ENCODE measurements at places on chromosomes 2 and 18.

- DNase-seq, result no peak
These were observed 36.1 kb downstream of the TMEM163 start for GRCh38 chr2:134682726-134683125.

DNA sequence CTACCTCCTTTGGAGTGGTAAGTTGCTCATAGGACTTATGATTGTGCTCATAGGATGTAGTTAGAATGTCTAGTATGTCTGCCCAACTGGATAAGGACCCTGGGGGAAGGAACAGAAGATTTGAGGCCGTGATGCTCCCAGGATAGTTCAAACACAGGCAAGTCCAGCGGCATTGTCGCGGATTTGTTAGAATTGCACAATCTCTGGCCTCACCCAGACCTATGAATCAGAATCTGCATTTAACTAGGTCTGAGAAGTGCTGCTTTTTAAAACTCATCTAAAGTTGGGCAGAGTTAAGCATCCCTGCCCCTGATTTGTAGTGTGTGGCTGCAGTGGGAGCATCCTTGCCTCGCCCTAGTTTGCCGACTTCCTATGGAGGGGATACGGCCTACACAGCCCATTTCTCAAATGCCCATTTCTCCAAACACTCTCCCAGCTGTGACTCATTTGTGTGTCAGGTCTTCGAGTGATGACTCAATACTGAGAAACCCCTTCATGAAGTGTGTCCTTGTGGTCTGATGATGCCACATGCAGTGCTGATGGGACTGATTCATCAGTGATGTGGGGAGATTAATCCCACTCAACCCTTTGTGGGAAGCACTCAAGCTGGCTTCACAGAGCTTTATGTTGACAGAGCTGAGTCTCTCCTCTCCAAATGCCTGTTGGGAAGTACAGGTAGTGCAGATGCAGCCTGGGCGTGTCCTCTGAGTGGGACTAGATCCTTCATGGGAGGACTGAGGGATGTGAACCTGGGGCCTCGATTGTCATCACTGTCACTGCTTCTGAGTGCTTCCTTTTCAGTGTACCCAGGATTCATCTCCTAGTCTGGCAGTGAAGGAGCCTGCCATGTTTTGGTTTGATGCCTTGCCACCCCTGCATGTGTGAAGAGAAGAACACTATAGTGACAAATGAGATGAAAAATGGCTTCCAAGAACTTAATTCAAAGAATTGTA is 18.7 kb downstream of the SMIM21 start:
- no peak for DNase-seq

- DNase-seq, result peak; percentile 26
These were observed 128.0 kb upstream of the MSH6 start for GRCh38 chr2:47654790-47655562.

GRCh38 chr2:32009516-32010256 is 1.1 kb downstream of the MEMO1 start:
- peak; percentile 79 for DNase-seq

- peak; percentile 90 for DNase-seq
These were observed 34.4 kb downstream of the LGALSL start for GRCh38 chr2:64488050-64488974.

- DNase-seq, result no peak
These were observed 10.0 kb downstream of the TTL start for GRCh38 chr2:112491946-112492345.

GRCh38 chr2:1758774-1759610 is 14.7 kb upstream of the PXDN start:
- DNase-seq, result peak; percentile 72

DNA sequence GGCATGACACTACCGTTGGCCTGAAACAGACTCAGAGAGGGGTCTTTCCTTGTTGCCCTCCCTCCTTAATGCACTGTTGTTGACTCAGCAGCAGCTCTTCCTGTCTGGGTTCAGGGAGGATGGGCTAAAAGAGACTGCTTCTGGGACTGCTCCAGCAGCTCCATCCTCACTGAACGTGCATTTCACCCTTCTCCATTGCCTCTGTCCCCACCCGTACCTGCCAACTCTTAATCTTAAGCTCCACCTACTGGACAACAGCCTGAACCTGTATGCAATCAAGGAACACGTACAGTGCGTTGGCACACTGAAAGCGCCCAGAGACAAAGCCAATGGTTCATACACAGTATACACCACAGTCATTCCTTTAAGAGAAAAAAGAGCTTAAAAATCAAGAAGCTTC is 230.8 kb upstream of the RAB6C start:
- no peak for DNase-seq

- DNase-seq, result peak; percentile 75
These were observed 13.1 kb downstream of the CROCC2 start for GRCh38 chr2:240919161-240919781.

GRCh38 chr2:191806396-191806795 is 40.5 kb downstream of the CAVIN2 start:
- no peak for DNase-seq

GRCh38 chr2:30371772-30372373 is 75.2 kb upstream of the LCLAT1 start:
- no peak for DNase-seq

GRCh38 chr2:12935222-12935621 is 218.5 kb downstream of the TRIB2 start:
- DNase-seq, result no peak

- no peak for DNase-seq
These were observed 60.0 kb upstream of the NPAS2 start for GRCh38 chr2:100759901-100760300.

- no peak for DNase-seq
These were observed 269.7 kb upstream of the APCDD1 start for GRCh38 chr18:10184776-10185175.

DNA sequence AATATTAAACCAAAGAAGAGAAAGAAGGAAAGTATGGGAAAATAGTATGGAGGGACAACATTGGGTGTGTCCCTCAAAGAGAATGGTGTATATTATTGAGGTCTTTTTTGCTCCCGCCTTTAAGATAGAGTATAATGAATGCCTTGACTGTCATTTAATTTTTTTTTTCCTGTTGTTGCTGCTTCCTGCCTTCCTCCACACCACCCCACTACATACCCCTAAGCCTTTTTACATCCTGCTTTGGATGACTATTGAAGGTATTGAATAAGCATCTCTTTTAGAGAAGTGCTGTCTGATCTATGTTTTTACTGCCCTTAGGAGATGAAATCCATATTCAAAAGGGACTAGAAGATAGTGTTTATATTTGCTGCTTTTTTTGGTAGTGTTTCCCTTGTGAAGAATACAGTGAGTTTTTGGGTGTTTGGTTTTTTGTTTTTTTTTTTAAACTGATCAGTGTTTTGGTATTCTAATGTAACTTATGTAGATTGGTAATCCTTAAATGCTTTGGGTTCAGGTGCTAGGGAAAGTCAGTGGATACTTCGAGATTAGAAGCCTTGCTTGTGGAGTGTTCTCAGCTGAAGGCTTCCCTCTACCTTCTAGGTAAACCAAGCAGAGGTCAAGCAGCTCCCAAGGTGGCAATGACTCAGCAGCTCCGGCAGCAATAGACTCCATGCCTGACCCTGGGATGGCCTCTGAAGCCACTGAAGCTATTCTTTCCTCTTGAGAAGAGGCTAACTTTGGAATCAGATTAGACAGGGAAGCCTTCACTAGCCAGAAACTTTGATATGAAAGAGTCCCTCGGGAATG is 5.0 kb downstream of the FZD7 start:
- DNase-seq, result no peak

DNA sequence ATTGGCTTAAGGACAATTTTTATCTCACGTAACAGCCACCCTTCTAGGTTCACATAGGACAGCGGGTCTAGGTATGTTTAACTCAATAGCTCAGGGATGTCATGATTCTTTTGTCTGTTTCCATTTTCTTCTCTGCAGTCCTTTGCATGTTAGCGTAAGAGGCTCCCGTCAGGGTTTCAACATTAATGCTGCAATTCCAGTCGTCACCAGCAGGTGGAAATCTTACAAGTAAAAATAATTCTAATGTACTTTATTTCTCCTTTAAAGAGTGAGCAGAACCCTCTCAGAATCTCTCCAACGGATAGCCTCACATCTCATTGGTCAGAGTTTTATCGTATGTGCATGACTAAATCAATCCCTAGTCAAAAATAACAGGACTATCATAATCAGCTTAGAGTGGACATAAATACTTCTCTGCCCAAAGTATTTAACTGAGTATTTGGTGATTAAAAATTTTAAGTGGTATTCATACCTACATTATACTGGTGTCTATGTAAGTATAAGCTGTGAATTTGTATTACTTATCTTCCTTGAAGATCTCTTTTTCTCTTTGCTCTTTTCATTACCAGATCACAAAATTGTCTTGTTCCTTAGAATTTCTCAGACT is 487.2 kb upstream of the GCFC2 start:
- DNase-seq, result no peak

GRCh38 chr2:58851598-58851997 is 610.5 kb upstream of the FANCL start:
- DNase-seq, result no peak

DNA sequence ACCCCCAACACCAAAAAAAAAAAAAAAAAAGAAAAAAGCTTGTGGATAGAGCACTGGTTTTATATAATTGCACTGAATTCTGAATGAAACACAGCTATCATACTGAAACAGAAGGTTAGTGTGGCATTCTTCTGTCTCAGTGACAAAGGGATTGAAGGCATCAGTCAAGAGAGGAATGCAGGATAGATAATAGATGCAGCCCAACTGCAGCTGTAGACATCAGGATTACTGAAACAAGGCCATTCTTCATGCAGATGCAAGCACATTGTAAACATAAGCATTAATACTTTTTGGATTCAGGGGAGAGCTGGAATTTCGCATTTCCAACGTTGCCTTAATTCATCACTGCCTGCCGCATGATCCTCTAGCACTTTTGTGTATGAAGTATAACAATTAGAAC is 897.4 kb upstream of the KLHL29 start:
- no peak for DNase-seq

DNA sequence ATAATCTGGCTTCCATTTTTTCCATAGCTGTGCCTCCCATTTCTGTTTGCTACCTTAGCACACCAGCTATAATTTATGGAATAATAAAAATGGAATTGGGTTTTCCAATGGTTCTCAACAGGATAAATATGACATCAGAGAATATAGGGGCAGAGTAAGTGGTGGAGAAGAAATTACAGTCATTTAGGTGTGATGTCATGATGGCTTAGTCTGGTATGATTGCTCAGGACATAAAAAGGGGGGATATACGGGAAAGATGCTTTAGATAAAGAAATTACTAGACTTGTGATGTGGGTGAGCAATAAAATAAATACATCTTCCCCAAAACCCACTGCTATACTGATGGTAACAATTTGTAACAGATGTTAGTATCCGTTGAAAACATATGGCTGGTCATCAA is 21.6 kb upstream of the KIF5C start:
- no peak for DNase-seq

DNA sequence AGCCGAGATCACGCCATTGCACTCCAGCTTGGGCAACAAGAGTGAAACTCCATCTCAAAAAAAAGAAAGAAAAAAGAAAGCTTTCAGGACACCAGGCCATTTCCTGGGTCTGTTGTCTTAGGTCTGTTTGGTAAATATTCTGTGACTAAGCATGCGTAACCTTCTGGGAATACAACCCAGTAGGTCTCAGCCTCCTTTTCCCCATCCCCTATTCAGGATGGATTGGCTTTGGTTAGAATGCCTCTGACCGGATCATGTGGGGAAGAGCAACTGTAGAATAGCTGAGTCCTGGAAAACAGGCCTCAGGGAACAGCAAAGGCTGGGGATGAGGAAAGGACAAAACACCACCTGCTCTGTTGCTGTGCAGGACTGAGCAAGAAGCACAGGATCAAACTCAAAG is 1.6 kb upstream of the PDCL3 start:
- no peak for DNase-seq

GRCh38 chr2:19784456-19784855 is 117.3 kb downstream of the TTC32 start:
- DNase-seq, result no peak

- DNase-seq, result no peak
These were observed 200.1 kb upstream of the NRXN1 start for GRCh38 chr2:51232027-51232426.

GRCh38 chr2:174053355-174054151 is 88.4 kb upstream of the SP3 start:
- DNase-seq, result no peak

GRCh38 chr2:46334389-46335271 is 37.4 kb downstream of the EPAS1 start:
- no peak for DNase-seq

DNA sequence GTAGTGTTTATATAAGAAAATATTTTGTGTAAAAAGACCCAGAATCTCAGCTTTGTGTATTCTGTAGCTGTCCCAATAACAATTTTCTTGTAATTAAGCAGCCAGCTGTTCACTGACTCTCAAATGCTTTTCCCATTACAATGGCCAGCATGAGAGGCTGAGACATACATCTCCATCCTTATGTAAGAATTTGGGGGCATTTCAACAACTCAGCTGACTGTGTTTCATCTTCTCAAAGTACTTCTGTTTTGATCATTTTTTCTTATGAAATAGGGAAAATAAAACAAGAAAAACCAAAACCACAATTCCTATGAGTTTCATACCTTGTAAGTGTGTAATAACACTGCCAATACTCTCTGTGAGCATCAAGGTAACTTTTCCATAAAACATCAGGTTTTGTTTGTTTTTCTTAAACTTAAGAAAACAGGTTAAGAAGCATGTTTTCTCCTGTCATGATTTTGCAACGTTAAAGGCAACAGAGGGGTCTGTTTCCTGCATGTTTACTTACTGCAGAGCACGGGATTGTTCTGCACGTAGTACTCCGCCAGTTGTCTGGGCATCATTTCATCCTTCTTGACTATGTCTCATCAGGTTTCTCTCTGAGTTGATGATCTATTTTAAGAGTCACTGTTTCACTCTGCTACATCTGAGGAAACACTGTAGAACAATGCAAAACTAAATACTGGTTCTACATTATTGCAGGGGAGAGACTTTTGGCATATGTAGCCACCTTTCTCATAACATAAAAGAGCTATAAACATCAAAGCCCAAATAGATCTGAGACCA is 62.9 kb upstream of the CYRIA start:
- DNase-seq, result no peak

DNA sequence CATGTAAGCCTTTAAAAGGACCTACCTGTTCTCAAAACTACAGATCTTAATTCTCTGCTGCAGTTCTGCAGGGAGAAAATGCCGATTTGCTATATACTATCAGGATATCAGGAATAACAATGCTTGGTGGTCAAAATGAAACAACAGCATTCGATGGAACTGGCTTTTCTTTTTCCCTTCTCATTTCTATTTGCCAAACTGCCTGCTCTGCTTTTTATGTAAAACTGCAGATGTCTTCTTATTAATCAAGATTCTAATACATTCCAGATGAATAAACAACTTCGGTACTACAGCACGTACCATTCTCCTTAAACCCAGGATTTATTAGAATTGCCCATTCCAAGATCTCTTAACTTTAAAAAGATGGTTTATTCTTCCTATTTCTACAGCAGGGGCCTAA is 100.9 kb downstream of the ZNF521 start:
- no peak for DNase-seq

GRCh38 chr2:240329116-240329665 is 106.3 kb upstream of the GPC1 start:
- DNase-seq, result peak; percentile 58

GRCh38 chr2:157899125-157899839 is 23.2 kb upstream of the ACVR1 start:
- no peak for DNase-seq

- no peak for DNase-seq
These were observed 379.0 kb downstream of the IRS1 start for GRCh38 chr2:226420646-226421045.

GRCh38 chr18:11909591-11910026 is 1.5 kb upstream of the MPPE1 start:
- no peak for DNase-seq

GRCh38 chr2:237444071-237444470 is 30.1 kb upstream of the COL6A3 start:
- DNase-seq, result no peak
